ENCODE measurements at places on chromosomes 6 and 20.

GRCh38 chr20:16313917-16314316 is 259.3 kb downstream of the KIF16B start:
- no peak for DNase-seq

- DNase-seq, result peak; percentile 5
Observed at GRCh38 chr20:44733341-44734069, 12.2 kb upstream of the KCNK15 start.

GRCh38 chr20:24100370-24101011 is 111.9 kb upstream of the GGTLC1 start:
- peak; percentile 3 for DNase-seq

GRCh38 chr6:165890404-165890735 is 227.3 kb upstream of the PDE10A start:
- no peak for DNase-seq

GRCh38 chr6:149094156-149094555 is 223.4 kb upstream of the TAB2 start:
- no peak for DNase-seq

DNA sequence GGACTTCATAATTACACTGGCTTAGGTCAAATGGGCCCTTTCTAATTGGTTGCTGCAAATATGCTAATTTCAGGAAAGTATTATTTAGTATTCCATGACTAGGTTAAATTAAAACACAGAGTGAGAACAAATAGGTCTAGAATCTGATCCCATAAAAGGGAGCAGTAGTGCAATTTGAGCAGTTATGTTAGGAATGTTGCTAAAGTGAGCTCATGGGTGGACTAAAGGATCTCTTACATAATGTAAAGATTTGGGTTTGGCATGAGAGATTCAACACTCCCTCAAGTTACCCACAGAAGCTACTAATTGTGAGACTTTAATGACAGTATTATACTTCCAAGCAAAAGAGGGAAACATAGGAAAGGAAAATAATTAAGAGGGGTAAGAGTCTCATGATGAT is 109.1 kb downstream of the C6orf58 start:
- DNase-seq, result no peak

DNA sequence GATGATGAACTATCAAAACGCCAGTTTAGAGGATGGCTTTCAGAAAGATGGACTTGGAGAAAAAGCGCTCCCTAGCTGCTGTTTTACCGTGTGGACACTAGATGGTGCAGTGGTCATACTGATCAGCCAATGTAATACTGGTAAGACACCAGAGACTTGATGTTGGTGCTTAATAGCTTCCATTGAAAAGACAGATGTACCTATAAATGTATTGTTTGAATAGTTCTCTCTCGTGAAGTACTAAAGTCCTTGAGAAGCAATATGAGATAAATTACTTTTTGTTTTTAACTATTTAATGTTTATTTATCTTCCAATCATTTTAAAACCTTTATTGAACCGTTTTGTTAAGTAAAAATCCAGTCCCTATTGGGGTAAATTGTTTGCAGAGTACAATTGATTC is 63.9 kb upstream of the FUCA2 start:
- no peak for DNase-seq

DNA sequence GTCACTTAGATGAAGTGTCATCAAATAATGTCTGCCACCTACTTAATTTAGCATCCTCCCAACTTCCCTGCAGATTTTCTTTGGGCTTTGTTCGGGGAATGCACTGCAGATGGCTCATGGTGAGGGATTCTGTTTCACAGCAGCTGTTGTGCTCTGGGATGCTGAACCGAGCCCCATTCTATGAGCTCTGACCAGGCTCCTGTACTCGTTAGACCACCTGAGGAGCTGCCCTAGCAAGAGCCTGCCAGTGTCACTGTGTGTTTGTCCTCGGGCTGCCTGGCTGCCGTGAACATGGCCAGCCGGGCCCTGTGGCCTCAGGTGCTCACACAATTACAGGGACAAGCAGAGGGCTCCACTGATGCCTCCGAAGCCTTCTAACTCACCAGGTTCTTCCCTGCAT is 238.8 kb upstream of the ECI2 start:
- DNase-seq, result no peak

GRCh38 chr6:45650524-45651135 is 272.9 kb upstream of the SUPT3H start:
- DNase-seq, result no peak

DNA sequence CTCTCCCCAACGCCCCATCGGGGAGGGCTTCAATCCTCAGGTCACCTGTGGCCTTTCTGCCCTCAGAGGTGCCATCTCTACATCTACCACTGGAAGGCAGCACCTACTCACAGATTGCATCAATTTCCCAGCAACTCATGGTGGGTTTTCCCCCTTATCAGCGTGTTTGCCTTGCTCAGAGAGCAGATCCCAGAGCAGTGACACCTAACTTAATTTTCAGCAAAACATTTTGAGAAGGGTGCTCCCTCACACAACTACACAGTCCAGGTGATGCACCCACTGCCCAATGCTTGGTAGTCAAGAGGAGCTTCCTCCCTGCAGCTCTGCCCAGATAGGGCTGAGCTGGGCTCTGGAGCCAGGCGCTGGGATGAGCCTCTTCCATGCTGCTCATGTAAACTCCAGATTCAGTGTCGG is 48.2 kb downstream of the PLG start:
- DNase-seq, result no peak

GRCh38 chr6:135739288-135739687 is 112.2 kb upstream of the PDE7B start:
- DNase-seq, result no peak

- no peak for DNase-seq
Observed at GRCh38 chr6:152329638-152330448, 307.3 kb downstream of the SYNE1 start.

DNA sequence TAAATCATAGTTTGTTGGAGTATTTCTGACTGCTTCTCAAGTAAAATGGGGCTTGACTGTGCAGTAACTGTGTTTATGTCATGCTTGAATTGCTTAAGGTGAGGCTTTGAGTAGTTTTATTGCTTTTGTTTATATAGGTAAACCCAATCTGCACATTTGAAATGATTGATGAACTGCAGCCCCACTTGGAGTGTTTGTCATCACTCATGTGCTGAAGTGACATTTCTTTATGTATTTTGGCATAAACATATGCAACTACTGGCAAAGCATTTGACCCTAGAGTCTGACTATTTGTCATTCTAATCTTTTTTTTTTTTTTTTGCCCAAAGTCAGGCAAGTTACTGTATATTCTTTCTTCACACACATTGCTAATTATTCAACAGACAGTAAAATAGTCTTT is 491.4 kb upstream of the POU3F2 start:
- no peak for DNase-seq
